ENCODE measurements at places on chromosomes 6 and 20.

DNA sequence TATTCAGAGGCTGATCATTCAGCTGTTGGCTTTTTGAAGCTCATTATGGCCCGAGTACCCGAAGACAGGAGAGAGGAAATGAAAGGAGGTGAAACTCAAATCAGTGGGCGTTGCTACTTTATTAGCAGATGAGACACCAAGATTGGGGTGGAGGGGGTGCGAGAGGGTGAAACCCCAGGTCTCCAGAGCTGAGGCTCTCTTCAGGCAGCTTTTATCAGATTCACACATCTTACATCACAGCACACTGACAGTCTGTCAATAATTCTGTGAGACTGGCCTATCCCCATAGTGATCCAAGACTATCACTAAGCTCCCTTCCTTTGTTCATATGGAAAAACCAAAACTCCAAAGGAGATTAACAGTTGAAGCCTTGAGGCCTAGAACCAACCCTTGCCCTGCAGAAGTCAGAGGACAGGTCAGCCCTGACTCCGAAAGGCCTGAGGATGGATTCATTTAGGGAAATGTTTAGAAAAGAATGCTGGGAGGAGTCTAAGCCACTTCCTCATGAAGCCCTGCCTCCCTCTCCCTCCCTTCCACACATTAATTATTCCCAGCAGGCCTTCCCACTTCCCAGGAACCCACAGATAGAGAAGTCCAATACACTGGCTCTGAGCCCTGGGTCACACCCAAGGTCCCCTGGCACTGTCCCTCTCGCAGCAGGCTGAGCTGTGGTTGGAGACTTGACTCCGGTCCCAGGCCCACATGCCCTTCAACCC, 23.2 kb downstream of the TRERF1 start:
- DNase-seq: no peak

GRCh38 chr6:34510299-34510698, 44.4 kb downstream of the PACSIN1 start:
- no peak for DNase-seq

GRCh38 chr6:16623029-16623653, 138.1 kb downstream of the ATXN1 start:
- DNase-seq: no peak

DNA sequence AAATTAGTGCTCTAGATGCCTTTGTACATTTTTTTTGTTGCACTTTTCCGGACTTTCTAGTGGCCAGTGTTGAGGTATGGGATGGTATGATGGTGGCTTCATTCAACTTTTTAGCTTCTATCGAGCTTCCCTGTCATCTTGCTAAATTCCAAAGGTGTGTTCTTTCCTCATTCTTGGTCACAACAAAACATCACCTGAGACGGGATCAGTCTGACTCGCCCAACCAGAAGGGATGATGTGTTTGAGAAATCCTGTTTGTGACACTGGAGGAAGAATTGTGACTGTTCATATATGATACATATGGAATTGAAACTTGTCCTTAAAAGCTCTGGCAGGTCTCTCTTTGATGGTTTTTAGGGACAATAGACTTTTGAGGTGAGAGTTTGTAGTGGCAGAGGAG, 33.8 kb downstream of the KCNS1 start:
- DNase-seq: no peak

DNA sequence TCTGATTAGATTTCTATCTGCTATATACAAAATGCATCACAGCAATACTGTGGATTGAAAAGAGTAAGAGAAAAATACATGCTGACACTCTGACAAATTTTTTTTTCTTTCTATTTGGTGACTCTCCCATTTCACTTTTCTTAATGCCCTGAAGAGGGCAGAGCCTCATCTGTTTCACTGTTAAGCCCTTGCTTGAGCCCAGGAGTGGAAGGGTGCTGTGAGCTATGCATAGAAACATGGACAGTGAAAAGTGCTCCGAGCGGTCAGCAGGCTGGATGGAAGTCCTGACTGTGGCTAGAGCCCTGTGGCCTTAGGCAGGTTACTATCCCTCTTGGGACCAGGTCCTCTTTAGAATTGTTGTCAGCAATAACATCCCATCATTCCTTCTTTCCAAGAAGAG, 17.4 kb upstream of the CSE1L start:
- no peak for DNase-seq

DNA sequence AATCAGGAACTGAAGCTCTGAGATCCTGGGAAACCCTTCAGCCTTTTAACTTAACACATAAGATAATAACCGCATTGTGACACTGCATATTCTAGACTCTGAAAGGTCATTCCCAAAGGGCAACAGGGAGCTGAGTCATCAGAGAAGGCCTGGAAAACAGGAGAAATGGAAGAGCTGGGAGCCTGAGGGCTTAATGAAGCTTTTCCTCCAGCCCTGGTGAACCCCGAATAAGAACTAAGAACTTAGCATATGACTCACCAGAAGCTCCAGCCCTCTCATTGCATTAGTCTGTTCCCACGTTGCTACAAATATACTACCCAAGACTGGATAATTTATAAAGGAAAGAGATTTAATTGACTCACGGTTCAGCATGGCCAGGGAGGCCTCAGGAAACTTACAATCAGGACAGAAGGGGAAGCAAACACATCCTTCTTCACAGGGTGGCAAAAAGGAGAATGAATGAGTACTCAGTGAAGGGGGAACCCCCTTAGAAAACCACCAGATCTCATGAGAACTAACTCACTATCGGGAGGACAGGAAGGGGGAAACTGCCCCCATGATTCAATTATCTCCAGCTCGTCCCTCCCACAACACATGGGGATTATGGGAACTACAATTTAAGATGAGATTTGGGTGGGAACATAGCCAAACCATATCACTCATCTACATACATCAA, 648.5 kb downstream of the TFAP2A start:
- no peak for DNase-seq

GRCh38 chr6:93398723-93399122, 20.6 kb downstream of the EPHA7 start:
- no peak for DNase-seq

GRCh38 chr20:11051136-11051535, 377.3 kb upstream of the JAG1 start:
- DNase-seq: no peak

DNA sequence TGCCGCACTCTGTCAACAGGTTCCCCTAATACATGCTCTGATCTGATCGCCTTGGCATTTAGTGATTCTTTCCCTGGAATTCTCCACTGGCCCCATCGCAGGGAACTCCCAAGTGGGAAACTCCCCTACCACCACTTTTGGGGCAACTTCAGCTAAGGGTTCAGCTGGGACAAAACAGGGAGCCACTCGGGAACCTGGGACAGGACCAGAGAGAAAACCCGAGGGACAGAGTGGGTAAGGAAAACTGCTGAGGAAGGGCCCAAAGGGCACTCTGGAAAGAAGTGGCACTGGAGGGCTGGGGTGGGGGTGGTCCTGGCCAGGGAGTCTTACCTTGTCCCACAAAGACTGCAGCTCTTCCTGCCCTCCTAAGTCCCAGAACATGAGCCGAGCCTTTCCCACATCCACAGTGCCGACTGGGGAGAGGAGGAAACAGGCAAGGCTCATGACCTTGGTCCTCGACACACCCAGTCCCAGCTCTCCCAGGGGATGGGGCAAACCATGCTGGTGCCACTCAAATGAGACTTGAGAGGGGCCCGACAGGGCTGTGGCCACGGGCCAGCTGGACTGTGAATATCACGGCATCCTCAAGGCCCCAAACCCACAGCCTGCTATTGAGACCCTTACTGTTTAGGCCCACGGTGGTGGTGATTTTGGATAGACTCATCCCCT, 1.6 kb downstream of the ARFRP1 start:
- no peak for DNase-seq

DNA sequence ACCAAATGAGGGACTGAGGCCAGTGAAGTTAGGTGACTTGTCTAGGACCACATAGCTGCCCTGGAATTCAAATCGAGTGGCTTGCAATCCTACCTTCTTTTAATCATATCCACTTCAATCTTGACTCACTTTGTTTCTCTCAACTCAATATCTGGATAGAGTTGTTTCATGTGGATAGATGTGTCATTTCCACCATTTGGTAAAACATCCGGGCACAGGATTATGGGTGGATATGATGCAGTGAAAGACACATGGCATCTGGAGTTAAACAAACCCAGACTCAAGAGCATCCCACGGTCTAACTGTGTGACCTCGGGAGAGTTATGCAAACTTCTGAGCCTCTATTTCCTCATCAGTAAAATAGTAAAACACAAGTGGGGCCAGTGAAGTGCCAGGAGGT, 103.6 kb upstream of the CNKSR3 start:
- no peak for DNase-seq

DNA sequence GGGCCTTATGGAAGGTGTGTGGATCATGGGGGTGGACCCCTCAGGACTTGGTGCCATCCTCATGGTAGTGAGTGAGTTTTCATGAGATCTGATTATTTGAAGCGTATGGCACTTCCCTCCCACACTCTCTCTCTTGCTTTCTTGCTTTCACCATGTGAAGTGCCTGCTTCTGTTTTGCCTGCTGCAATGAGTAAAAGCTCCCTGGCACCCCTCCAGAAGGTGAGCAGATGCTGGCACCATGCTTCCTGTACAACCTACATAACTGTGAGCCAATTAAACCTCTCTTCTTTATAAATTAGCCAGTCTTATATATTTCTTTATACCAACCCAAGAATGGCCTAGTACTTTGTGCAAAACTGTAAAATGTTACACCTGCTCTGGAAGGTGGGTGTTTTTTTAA, 396.8 kb upstream of the HS3ST5 start:
- DNase-seq: no peak

DNA sequence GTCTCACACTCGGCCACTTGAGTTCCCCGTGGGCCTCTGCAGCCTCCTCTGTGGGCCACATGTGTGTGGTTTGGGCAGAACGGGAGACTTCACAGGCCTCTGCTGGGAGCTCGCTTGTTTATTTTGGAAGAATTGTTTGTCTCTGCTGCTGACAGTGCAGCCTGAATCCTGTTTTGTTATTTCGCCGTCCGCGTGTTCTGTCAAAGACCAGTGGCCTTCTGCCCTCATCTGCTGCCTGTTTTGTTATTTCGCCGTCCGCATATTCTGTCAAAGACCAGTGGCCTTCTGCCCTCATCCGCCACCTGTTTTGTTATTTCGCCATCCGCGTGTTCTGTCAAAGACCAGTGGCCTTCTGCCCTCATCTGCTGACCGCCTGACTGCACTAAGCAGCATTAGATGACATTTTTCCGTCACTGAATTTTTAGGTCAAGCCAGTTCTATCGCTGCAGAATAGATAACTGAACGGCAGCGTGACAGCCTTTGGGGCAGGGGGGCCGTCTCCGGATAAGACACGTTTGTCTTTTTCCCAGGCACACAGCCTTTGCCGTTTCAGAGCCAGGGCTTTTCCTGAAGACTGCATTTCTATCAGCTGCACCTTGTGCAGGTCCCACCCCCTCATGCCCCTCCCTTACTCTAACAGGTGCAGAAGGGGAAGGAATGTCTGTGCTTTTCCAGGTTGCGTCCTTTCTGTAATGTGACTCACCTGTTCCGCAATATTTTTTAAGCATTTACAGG, 158.5 kb upstream of the AFDN start:
- no peak for DNase-seq

DNA sequence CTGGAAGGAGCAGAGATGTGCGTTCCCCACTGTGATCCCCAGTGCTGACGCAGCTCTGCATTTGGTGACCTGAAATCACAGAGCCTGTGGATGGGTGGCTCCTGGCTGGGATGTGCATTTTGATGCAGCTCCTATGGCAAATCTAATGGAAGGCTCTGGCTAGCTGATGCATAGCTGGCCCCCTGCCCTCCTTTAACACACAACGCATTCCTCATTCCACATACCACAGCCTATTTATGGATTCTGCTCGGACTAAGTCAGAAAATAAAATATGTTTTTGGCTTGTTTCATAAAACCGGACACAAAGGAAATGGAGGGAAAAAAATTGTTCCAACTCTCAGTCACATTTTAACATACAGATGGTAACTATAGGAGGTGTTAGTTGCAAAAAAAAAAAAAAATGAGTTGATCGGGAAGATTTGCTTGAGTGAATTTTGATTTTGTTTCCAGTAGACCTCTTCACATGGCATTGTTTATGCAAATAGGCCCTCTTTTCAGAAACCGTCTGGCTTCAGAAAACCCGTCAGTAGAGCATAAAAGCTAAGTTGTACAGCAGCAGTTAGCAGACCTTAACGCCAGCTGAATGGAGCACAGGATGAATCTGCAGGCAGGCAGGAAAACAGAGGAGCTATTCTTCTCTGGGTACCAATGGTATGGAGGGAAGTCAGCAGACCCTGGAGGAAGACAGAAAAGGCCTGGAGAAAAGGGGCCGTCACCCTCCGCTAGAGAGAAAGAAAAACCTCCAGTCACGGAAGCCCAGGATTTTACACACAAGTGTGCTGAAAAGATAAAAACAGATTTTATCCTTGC, 215.4 kb downstream of the HDGFL1 start:
- no peak for DNase-seq

DNA sequence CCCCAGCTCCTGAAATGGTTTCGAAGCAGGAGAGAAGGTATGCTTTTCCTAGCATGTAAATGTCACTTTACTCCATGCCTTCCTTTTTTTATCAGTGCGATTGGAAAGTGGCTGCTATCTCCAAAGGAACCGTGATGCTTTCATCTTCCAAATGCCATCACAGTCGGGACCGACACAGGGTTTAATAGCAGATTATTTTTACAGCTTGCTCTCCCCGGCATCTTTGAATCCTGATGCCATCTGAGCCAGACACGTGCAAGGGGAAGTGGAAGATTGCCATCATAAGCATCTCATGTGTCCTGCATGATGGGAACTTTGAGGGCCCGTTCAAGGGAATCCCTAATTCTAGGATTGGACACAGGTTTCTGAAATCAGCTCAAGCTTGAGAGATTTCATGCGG, 253.4 kb upstream of the KCNG1 start:
- DNase-seq: no peak

- DNase-seq: no peak
Measured at GRCh38 chr20:38997622-38998021, 35.5 kb downstream of the DHX35 start.

GRCh38 chr6:11653028-11653583, 115.6 kb downstream of the TMEM170B start:
- no peak for DNase-seq

DNA sequence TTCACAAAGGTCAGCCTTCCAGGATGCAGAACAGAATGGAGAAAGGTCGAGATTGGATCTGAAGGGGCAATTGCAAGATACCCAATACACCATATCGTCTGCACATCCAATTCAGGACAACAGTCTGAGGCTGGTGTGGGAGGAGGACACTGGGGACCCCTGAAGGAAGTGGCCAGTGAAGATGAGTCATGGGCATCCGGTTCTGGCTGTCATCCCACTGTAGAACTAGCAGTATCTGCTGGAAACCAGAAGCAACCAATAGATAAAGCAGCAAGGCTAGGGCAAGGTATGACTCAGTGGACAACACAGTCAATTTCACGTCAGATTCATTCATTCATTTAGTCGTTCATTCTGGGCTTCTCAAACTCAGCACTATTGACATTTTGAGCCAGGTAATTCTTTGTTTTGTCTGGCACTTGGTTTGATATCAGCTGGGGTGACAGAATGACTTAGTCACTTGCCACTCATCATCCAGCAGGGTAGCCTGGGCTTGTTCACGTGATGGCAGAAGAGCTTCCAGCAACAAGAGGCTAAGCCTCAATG, 30.3 kb upstream of the SHLD1 start:
- DNase-seq: no peak

GRCh38 chr6:137782166-137783039, 84.7 kb upstream of the TNFAIP3 start:
- DNase-seq: no peak

GRCh38 chr6:158284876-158285655, 27.2 kb upstream of the TULP4 start:
- no peak for DNase-seq
